Placental epithelial cell (primary cell): ENCODE measurements at places on chromosomes 13 and 19. TPM values are rescaled to one million over a fixed set of nuclear protein-coding genes. Genes with fewer than 3 reads are reported as not detected.

The TNFSF9 gene
- total RNA-seq: not detected in 2 replicates

The SSC5D gene
- total RNA-seq: 0.22 and 1.2 TPM in 2 replicates

The ZNF579 gene
- 7.1 and 7.6 TPM in 2 replicates for total RNA-seq

The UBXN6 gene
- 112 and 115 TPM in 2 replicates for total RNA-seq

The TEAD2 gene
- 5.1 and 18.8 TPM in 2 replicates for total RNA-seq
